ENCODE measurements at places on chromosomes 1 and 21. TPM values are rescaled to one million over a fixed set of nuclear protein-coding genes. Genes with fewer than 3 reads are reported as not detected.

SYTL1 gene
- total RNA-seq, result not detected

DFFB gene
- total RNA-seq, result 8.8 TPM

GJA9 gene
- total RNA-seq, result not detected

AMY2A gene
- total RNA-seq, result not detected

AMY1A gene
- not detected for total RNA-seq

NMNAT2 gene
- total RNA-seq, result 4.4 TPM

SLFNL1 gene
- total RNA-seq, result 0.20 TPM

RNF115 gene
- total RNA-seq, result 13.6 TPM

SPAG17 gene
- total RNA-seq, result not detected

FAM89A gene
- total RNA-seq, result 4.1 TPM

FAM72D gene
- 2.2 TPM for total RNA-seq

TLCD4 gene
- 1.2 TPM for total RNA-seq

CHIT1 gene
- total RNA-seq, result not detected

TRPM2 gene
- total RNA-seq, result not detected

VWA5B1 gene
- total RNA-seq, result not detected

FCRL1 gene
- total RNA-seq, result not detected

OR2L13 gene
- total RNA-seq, result not detected

USP33 gene
- 98.1 TPM for total RNA-seq

CSF3R gene
- total RNA-seq, result not detected

HCN3 gene
- 0.78 TPM for total RNA-seq

CACNA1S gene
- total RNA-seq, result not detected

CDA gene
- 2.0 TPM for total RNA-seq

ILDR2 gene
- under 0.01 TPM for total RNA-seq

SMIM1 gene
- total RNA-seq, result 0.39 TPM

CFAP126 gene
- not detected for total RNA-seq

HSF2BP gene
- 0.73 TPM for total RNA-seq

RGS1 gene
- not detected for total RNA-seq

ASPM gene
- total RNA-seq, result 39.3 TPM

TSPEAR gene
- not detected for total RNA-seq

TDRD5 gene
- total RNA-seq, result not detected

GFI1 gene
- under 0.01 TPM for total RNA-seq

FAM110D gene
- total RNA-seq, result not detected

RPTN gene
- total RNA-seq, result not detected

CR2 gene
- total RNA-seq, result not detected

PPIE gene
- 25.0 TPM for total RNA-seq

FCRL5 gene
- total RNA-seq, result not detected

MX2 gene
- total RNA-seq, result 1.8 TPM

RAB25 gene
- not detected for total RNA-seq

All from subcutaneous preadipocyte (primary cell).